ENCODE measurements at places on chromosomes 5 and 9.

DNA sequence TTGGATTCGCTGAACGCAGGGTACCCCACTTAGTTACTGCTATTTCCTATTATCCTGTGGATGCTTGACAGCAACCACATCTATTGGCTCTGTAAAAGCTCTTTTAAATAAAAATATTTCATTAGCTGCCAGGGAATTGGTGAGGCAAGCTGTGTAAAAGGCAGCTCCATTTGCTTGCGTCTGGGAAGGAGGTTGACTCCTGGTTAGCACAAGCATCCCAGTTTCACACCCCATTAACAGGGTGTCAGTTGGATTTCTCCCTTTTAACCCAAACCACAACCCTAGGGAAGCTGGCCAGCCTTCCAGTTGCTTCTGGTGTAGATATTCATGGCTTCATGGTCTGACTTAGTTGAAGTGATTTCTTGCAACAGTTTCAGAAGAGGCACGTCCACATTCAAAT is 151.0 kb downstream of the GPBP1 start:
- no peak for DNase-seq

DNA sequence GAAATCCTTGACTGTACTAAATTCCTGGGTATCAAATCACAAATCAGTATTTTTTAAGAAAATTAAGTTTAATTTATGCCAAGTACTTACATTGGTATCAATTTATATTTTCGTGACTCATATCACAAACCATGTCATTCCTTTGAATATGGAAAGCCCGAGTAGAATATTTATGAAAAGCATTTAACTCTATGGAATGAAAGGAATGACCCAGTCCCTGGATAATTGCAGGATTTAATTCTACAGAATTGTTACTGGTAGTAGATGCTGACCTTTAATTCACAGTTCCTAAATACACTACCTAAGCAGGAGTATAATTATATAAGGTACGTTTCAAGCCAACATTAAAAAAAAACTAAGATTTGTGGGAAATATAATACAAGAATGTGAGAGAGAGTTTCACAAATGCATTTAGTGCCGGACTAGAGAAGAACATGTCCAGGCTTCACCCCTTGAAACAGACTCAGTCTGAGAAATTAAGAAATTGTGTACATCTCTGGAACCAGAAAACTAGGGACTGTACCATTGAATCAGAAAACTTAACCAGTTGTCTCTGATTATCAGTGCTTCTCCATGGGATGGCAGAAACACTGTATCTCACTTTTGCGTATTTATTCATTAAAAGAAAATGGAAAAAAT is 28.5 kb upstream of the PLPPR1 start:
- no peak for DNase-seq

DNA sequence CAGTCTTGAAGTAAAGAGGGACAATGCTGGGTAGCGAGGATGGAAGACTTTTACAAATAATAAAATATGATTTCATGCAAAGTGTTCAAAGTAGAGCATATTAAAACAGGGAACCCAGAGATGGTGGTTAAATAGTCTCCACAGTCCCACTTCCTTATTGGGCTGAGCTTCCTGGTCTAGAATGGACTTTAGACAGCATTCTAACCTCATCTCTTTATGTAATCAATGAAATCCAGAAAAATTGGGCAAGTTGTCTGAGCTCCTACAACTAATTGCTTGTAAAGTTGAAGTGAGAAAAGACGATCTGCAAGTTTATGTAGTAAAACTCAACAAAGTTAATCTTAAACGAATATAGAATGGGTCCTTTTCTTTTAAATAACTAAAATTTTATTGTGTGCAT is 328.9 kb downstream of the PJA2 start:
- no peak for DNase-seq

- DNase-seq, result no peak
Observed at GRCh38 chr5:115374057-115374775, 77.8 kb upstream of the CCDC112 start.

- no peak for DNase-seq
Observed at GRCh38 chr9:77725820-77726219, 77.7 kb upstream of the GNA14 start.
